M059J (cell line): ENCODE measurements at places on chromosomes 7 and 10.

GRCh38 chr10:16509996-16510395 is 11.7 kb downstream of the C1QL3 start:
- no peak for DNase-seq

DNA sequence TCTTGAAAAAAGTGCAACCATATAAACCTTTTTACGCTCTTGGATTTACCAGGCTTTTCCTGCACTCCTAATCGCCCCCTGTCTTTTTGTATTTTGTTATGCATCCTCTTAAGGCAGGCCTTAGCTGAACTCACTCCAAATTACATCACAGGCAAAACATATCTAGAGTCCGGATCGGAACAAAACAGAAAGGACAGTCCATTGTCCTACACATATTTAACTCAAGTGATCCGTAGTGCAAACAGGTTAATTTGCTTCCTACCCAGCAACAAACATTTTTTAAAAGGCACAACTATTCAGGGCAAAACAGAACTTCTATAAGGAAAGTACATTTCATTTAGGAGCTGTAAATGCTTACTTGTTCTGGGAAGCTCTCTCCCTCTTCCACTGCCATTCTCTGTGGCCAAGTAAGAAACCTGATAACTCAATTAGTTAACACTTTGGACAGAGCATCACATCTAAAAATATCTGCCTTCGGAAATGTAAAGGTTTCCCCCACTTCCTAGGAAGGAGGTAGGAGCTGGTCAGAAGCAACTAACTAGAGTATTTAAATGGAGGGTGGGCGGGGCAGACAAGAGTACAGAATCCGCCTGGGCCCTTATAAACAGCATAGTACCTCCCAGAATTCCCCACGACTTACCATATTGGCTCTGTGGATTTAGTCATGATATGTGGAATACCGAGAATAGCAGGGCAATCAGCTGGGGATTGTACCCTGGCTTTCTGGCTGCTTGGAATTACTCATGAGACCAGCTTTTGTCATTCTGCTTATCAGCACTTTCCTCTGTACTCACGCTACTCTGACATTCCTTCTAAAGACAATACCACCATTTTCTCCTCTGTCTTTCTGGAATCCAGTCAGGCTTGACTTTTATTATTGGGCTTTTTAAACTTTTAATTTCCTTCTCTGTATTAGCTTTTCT is 89.5 kb downstream of the ANK3 start:
- DNase-seq: peak; percentile 70

DNA sequence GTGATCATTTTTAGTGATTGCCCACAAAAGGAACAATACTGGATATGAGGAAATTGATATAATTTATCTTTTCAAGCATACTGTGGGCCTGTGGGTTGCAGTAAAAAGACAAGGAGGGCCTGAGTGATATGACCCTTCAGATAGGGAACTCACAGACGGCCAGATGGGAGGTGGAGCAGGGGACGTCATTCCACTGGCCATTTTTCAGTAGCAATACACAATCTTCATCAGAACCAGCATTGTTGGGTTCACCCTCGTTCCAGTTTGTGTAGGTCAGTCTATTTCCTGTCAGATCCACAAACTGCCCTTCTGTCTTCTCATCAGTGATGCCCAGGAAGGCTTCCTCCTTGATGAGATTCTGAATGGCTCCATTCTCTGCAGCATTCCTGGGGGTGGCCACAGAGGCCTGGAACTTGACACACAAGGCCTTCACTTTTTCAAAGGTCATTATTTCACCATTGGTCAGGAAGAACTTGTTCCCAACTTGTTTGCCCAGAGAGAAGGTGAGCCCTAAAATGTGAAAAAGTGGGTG is 4.5 kb downstream of the MBL2 start:
- no peak for DNase-seq

GRCh38 chr10:61918989-61919388 is 17.5 kb downstream of the ARID5B start:
- DNase-seq: no peak

DNA sequence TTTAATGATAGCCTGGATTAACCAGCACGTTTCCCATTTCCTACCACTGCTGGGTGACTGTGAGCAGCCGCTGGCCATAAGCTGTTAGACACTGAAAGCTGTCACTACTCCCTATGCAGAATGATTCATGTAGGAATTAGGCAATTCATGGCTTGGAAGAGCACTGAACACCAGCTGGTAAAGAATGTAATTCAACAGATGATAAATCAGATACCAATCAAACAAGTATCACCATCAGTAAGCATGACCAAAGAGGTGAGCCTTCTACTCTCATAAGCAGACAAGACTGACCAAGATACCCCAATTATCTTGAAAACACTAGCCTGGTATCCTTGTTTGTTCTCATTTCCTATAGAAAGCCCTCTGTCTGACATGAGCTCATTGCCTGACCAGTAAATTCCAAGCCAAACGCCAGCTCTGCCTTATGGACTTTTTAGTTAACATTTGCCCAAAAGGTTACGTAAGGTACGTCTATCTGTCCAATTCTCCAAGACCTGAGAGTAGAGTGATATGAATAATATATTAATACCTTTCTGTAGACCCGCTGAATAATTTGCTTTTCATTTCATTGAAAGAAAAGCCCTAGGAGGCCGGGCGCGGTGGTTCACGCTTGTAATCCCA is 127.7 kb downstream of the ELMO1 start:
- peak; percentile 78 for DNase-seq

GRCh38 chr10:132036887-132037675 is 28.7 kb upstream of the JAKMIP3 start:
- no peak for DNase-seq

GRCh38 chr10:49605216-49605938 is 4.7 kb upstream of the SLC18A3 start:
- DNase-seq: no peak

GRCh38 chr7:107501593-107501992 is 31.7 kb downstream of the GPR22 start:
- peak; percentile 21 for DNase-seq

DNA sequence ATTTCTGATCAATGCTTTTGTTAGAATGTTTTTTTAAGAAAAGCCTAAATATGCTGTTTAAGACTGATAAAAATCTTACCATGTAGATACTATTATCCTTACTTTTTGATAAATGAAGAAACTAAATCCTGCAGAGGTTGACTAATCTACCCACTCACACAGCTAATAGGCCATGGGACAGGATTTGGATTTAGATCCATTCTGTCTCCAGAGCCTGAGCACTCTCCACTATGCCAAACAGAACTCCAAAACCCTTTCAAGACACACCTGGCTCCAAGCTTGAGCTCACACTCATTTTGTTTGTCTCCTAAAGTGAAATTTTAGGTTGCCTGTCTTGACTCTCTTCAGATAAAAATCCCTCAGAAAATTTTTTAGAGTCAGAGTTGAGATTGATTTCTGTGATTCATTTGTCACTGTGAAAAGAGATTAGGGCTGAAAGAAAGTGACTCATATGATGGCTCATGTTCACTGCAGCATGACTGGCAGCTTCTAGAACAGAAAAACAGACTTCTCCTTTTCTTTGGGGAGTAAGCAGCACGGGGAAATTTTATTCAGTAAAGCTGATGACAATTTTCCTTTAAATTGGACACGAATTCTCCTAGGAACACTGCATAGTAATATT is 132.3 kb upstream of the POT1 start:
- peak; percentile 72 for DNase-seq
